Activated CD4-positive, alpha-beta T cell treated with anti-CD3 and anti-CD28 coated beads, Interleukin-2, Interleukin-6, amounts not matched to agents 100 ng/mL and 50 ng/mL, durations not matched to agents 16 hours and 8 hours (primary cell): ENCODE measurements at places on chromosomes 16 and 17.

- DNase-seq, result no peak
These were observed 92.7 kb downstream of the NDE1 start for GRCh38 chr16:15742716-15743115.

- DNase-seq, result no peak
These were observed 51.5 kb downstream of the B9D1 start for GRCh38 chr17:19311016-19311415.

DNA sequence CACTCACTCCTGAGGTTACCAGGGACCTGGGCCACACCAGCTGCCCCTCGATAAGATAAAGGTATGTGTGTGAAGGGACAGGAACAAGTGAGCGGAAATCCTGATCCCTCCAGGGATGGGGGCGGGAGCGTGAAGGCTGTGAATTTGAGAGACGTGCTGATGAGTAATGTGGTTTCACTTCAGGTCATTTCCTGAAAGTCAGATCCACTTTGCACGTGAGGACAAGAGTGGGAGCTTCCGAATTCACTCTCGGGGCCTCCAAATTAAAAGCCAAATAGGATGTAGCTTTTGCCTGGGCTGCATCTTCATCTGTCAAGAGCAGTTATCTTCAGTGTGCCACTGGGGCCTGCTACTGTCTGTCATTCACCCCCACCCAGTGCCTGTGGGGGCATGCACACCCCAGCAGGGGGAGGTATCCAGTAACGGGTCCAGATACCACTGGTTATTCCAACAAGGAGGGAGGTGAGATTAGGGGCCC lies 87.4 kb upstream of the LHX1 start:
- peak; percentile 92 for DNase-seq

- DNase-seq, result no peak
These were observed 37.1 kb upstream of the AMZ2 start for GRCh38 chr17:68210570-68211315.

DNA sequence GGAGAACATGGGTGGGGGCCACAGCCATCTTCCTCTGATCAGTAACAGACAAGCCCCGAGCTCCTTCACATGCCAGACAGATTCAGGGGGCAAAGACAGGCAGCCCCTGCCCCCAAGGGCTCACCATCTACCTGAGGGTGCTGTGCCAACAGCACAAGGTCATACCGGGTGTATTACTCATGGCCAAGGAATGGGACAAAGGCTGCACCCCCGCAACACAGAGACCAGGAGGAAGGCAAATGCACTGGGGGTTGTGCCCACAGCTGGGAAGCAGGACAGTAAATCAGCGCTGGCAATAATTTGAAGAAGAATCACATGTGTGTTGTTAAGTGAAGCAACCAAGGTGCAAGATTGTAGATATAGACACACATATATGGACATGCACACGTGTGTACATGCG lies 137.1 kb downstream of the C16orf95 start:
- DNase-seq, result no peak

GRCh38 chr17:44236444-44236991 lies 17.0 kb upstream of the UBTF start:
- DNase-seq, result no peak

GRCh38 chr16:50428116-50428515 lies 59.3 kb upstream of the BRD7 start:
- DNase-seq, result no peak

GRCh38 chr17:34723875-34724274 lies 144.5 kb downstream of the TMEM132E start:
- DNase-seq, result no peak

DNA sequence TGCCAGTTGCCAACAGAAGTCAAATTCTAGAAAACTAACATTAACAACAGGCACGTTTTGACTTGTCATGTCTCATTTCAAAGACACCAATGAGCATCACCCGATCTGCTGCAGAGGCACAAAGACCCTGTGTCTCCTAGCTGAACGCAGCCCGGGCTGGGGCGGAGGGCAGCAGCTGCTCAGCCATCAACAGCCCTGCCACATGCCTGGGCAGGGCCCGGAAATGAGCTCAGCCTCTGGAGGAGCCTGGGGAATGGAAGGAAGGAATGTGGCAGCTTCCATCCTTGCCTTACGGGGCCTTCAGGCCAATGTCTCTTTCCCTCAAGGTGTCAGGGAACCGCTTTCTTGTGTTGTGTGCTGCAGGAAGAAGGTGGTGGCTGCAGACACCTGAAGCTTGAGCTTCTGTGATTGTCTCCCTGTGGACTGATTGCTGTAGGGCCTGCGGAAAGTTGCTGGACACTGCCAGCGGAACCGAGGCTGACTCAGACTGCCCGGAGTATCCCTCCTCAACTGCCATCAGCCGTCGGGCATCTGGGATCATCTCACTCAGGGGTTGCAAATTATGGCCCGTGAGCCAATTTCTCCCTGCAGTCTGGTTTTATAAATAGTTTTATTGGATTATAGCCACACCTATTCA lies 7.3 kb downstream of the CDH13 start:
- DNase-seq, result no peak

DNA sequence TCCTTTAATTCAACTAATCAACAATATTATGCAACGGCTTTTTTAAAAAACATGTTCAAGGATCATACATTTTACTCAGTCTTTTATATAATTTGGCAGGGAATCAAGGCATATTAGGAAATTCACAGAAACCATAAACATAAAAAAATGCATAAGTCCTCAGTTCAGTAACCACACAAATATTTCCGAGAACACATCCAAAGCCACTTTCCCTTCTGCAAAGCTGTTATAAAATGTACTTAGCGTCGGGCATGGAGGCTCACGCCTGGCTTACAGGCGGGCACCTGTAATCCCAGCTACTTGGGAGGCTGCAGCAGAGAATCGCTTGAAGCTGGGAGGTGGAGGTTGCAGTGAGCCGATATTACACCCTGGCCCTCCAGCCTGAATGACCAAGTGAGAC lies 9.7 kb upstream of the ZC3H7A start:
- no peak for DNase-seq

GRCh38 chr17:75876938-75877751 lies 1.2 kb downstream of the TRIM47 start:
- peak; percentile 66 for DNase-seq

- peak; percentile 26 for DNase-seq
These were observed 21.0 kb upstream of the ITGAX start for GRCh38 chr16:31333686-31334649.

GRCh38 chr16:1101133-1101532 lies 5.1 kb upstream of the C1QTNF8 start:
- no peak for DNase-seq
